ENCODE measurements at places on chromosomes 5 and 9. TPM values are rescaled to one million over a fixed set of nuclear protein-coding genes. Genes with fewer than 3 reads are reported as not detected.

DNA sequence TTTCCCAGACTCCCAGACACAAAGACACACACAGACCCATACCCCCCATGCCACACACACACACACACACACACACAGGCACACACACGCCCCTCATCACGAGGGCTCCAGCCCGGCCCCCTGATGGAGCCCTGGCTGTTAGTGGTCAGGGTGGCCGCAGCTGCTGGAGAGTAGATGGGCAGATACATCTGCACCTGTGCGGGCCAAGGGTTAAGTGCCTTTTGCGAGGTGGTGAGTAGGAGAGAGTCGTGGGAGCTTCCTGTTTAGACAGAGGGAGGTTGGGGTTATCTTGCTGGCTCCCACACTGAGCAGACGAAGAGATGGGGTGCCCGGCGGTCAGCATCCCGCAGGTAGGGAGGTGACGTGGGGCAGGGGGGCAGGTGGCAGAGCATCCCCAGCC is 8.2 kb downstream of the PRRX2 start:
- H3K4me3 ChIP-seq: no peak overlapping the region
- no peak for DNase-seq
- H3K27me3 ChIP-seq: peaks cover 4% of the 10 kb centered on the region
- no peak overlapping the region for H3K27ac ChIP-seq
- H3K36me3 ChIP-seq: no peaks in the 10 kb centered on the region

The GARNL3 gene
- 34.2 TPM for total RNA-seq

GRCh38 chr9:82606492-82607382 is 456.2 kb downstream of the RASEF start:
- no peak overlapping the region for H3K27ac ChIP-seq
- H3K4me1 ChIP-seq: peaks cover 5% of the 10 kb centered on the region
- no peaks in the 10 kb centered on the region for H3K36me3 ChIP-seq
- H3K27me3 ChIP-seq: no peaks in the 10 kb centered on the region

The FCN2 gene
- 2.4 TPM for total RNA-seq

DNA sequence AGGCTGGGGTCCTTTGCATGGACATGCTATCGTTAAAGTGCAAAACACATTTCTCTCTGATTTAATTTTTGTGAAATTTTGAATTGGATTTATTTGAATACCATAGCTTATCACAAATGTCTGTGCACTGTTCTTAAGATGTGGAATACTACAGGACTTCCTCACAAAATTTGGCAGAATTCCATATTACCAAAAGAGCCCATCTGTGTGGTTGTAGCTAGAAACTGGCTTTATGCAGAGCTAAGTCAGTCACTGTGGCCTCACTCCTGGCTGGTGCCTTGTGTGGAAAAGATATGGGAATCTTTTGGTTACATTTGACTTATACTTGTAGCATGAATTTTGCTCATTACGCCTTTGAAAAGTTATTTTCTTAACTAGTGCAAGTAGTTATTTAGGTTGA is 35.5 kb downstream of the ACO1 start:
- H3K27ac ChIP-seq: no peak overlapping the region
- H3K27me3 ChIP-seq: no peaks in the 10 kb centered on the region
- H3K4me1 ChIP-seq: no peaks in the 10 kb centered on the region
- no peaks in the 10 kb centered on the region for H3K36me3 ChIP-seq

The CCDC187 gene
- not detected for total RNA-seq

The ITK gene
- 5.6 TPM for total RNA-seq

The FCN1 gene
- total RNA-seq: 0.23 TPM

DNA sequence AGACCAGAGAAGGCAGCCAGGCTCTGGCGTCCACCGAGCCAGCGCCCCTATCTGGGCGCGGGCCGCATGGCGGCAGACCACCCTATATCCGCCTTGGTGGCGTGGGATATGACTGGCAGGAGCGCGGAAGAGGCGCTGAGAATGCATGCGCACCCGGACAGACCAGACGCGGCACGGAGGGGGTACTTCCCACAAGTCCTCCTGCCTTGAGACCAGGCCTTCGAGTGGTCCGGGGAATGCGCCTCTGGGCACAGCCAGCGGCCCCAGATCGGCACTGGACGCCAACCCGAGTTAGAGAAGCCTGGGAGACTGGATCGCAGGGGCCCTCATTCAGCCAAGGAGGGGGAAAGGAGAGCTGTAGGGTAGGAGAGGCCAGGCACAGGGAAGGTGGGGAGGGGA is 2.5 kb upstream of the LMX1B start:
- H3K27me3 ChIP-seq: peaks cover 34% of the 10 kb centered on the region
- H3K4me3 ChIP-seq: no peak overlapping the region
- no peak overlapping the region for H3K27ac ChIP-seq
- DNase-seq: no peak

- H3K27me3 ChIP-seq: no peaks in the 10 kb centered on the region
- no peak overlapping the region for H3K27ac ChIP-seq
- H3K4me1 ChIP-seq: no peaks in the 10 kb centered on the region
- no peak for DNase-seq
Measured at GRCh38 chr9:106482733-106483132, 380.2 kb upstream of the ZNF462 start.

The LCN10 gene
- total RNA-seq: 3.9 TPM

The GOLGA2 gene
- 92.1 TPM for total RNA-seq

DNA sequence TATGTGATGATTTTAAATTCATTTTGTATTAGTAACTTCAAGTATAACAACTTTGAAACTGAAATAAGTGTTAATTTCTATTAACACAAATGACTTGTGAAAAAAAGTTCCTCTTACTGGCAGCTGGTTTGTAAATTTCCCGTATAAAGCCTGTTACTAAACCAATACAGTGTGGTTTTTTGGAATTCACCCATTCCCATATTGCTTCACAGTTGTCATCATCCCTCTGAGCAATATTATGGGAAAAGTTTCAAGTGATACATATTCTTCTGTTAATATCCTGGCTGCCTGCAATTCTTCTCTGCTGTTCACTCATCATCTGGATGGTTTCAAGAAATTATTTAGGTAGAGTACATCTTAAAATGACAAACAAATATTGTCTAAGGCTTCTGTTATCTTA is 1185.1 kb upstream of the C9orf72 start:
- no peaks in the 10 kb centered on the region for H3K4me1 ChIP-seq
- no peak overlapping the region for H3K4me3 ChIP-seq
- H3K27ac ChIP-seq: no peak overlapping the region
- no peaks in the 10 kb centered on the region for H3K27me3 ChIP-seq

- no peak for DNase-seq
- H3K4me1 ChIP-seq: peaks cover 5% of the 10 kb centered on the region
- peak overlapping the region; percentile 36 for H3K27ac ChIP-seq
- H3K4me3 ChIP-seq: no peak overlapping the region
- no peaks in the 10 kb centered on the region for H3K36me3 ChIP-seq
Measured at GRCh38 chr5:14594378-14595074, 12.9 kb downstream of the OTULINL start.

GRCh38 chr9:35338086-35338485 is 151.8 kb upstream of the RUSC2 start:
- no peak overlapping the region for H3K4me3 ChIP-seq
- H3K27ac ChIP-seq: peak overlapping the region; percentile 50
- no peaks in the 10 kb centered on the region for H3K36me3 ChIP-seq
- no peak for DNase-seq

The TMEM232 gene
- 11.3 TPM for total RNA-seq

GRCh38 chr9:6938447-6938846 is 180.7 kb downstream of the KDM4C start:
- H3K27me3 ChIP-seq: no peaks in the 10 kb centered on the region
- no peaks in the 10 kb centered on the region for H3K36me3 ChIP-seq
- H3K27ac ChIP-seq: no peak overlapping the region
- no peaks in the 10 kb centered on the region for H3K4me1 ChIP-seq
- no peak for DNase-seq

The C5orf58 gene
- not detected for total RNA-seq

- H3K36me3 ChIP-seq: no peaks in the 10 kb centered on the region
- no peaks in the 10 kb centered on the region for H3K4me1 ChIP-seq
- H3K4me3 ChIP-seq: no peak overlapping the region
- DNase-seq: no peak
- no peak overlapping the region for H3K27ac ChIP-seq
Measured at GRCh38 chr5:3075309-3075708, 323.8 kb upstream of the IRX2 start.

DNA sequence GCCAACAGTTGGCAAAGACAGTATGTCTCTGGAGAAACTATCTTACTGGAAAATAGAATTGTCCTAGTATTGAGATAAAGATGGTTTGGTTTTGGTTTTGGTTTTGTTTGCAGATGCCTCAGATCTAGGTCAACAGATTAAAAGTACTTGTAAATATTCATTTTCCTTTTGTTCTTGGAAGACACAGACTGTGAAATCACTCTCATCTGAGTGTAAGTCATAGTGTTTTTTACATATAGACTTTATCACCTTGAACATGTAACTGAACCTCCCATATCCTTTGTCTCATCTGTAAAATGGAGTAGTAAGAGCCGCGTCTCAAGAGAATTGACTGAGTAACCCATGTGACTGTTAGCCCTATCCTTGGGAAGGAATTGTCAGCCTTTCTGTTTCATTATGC is 34.3 kb downstream of the MAP3K1 start:
- peaks cover 4% of the 10 kb centered on the region for H3K4me1 ChIP-seq
- DNase-seq: no peak
- no peaks in the 10 kb centered on the region for H3K27me3 ChIP-seq
- H3K36me3 ChIP-seq: no peaks in the 10 kb centered on the region
- no peak overlapping the region for H3K27ac ChIP-seq
- H3K4me3 ChIP-seq: no peak overlapping the region

All from prostate gland (tissue), 2 donors.